Immature natural killer cell (primary cell): ENCODE measurements at places on chromosomes 2 and 18. TPM values are rescaled to one million over a fixed set of nuclear protein-coding genes. Genes with fewer than 3 reads are reported as not detected.

DNA sequence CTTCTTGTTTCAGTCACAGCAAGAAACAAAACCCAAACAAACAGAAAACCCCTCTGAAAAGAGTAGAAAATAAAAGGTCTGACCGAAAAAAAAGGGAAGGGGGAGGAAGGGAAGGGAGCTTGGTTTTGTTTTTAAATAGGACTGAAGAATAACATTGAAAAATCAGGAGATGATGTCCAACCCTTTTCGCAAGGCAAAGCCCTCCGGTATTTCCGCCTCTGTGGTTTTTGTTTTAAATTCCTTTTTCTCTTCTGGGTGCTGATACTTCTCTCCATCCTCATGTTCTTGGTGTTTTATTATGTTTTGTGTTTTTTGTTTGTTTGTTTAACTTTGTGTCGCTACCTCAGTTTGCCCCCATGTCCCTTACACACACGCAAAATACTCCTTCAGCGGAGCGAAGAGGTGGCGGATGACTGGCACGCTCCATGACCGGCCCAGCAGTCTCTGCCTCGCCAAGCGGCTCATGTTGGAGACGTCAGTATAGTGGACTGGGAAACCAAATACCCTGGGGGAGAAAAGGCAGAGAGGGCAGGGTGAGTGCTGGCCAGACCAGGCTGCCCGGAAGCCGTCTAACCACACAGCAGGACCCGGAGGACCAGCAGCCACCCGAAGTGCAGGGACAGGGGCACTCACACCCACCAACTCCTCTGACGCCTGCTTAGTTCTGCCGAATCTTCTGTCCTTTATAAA is 65.7 kb upstream of the POMC start:
- peaks cover 13% of the 10 kb centered on the region for H3K36me3 ChIP-seq
- DNase-seq: no peak
- no peaks in the 10 kb centered on the region for H3K27me3 ChIP-seq
- no peak overlapping the region for H3K4me3 ChIP-seq
- no peaks in the 10 kb centered on the region for H3K4me1 ChIP-seq
- no peak overlapping the region for H3K27ac ChIP-seq

GRCh38 chr18:23998018-23998417 is 16.5 kb upstream of the TTC39C start:
- H3K36me3 ChIP-seq: no peaks in the 10 kb centered on the region
- no peak for DNase-seq
- no peak overlapping the region for H3K4me3 ChIP-seq
- peaks cover 9% of the 10 kb centered on the region for H3K27me3 ChIP-seq

DNA sequence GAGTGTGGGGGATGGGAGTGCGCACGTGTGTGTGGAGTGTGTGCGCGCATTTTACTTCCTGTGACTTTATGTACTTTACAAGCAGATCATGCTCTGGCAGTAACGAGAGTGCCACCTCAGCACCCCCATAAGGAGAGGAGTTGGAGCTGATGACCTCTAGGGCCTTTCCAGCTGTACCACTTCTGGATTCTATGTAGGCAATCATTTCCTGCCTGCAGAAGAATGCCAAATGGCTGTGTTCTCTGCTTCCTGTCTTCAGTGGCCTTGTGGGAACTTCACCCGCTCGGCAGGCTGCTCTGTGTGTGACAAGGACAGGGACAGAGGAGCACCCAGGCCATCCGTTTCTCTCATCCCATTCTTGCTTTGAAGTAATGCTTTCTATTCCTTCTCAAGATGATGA is 22.8 kb upstream of the ZNF385B start:
- H3K4me1 ChIP-seq: no peaks in the 10 kb centered on the region
- no peaks in the 10 kb centered on the region for H3K27me3 ChIP-seq
- no peak overlapping the region for H3K27ac ChIP-seq
- no peaks in the 10 kb centered on the region for H3K36me3 ChIP-seq
- H3K4me3 ChIP-seq: no peak overlapping the region
- no peak for DNase-seq

DNA sequence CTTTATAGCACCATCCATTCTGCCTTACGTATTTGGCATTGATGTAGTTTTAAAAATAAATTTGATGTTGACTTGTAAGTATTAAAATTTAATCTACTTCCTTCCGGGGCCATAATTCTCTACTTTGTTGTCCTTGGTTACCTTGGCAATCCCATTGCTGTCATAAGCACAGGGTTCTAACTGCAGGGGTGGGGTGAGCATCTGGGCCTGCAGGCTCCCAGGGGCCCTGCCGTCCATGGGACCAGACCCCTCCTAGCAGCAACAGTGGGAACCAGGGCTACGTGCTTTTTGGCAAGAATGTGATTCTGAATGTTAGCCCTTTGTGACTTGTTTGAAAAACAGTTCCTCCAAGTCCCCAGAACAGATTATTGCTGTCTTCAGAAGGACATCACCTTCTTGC is 4.9 kb downstream of the ASAP2 start:
- H3K36me3 ChIP-seq: no peaks in the 10 kb centered on the region
- H3K27me3 ChIP-seq: peaks cover 18% of the 10 kb centered on the region
- no peak for DNase-seq

Gene GALNT13
- polyA plus RNA-seq: not detected

Gene RNF125
- 122 TPM for polyA plus RNA-seq

Gene LYG2
- polyA plus RNA-seq: not detected

Gene RAPGEF4
- polyA plus RNA-seq: not detected
